RCC 7860 (cell line): ENCODE measurements at places on chromosomes 6 and 20.

DNA sequence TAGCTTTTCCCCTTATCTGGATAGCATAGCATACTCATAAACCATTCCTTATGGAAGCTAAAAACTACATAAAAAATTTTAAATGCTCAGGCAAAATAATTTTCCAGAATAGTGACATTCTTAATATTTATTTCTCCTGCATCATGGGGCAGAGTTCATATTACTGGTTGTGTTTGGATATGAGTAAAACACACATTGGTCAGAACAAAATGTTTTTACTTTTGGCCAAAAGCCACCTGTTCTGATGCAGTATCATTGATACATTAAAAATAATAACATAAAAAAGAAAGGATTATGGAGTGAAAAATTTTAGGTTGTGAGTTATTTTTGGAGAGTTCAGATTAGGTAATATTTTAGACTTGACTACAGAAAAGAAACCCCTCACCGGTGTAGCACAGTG is 33.6 kb downstream of the TRAM2 start:
- no peak for DNase-seq

GRCh38 chr6:35640017-35640664 is 48.6 kb downstream of the FKBP5 start:
- DNase-seq, result no peak

GRCh38 chr6:135137826-135138225 is 43.3 kb upstream of the MYB start:
- DNase-seq, result no peak

GRCh38 chr6:100353276-100354015 is 111.3 kb downstream of the SIM1 start:
- no peak for DNase-seq
